C1 segment of cervical spinal cord (tissue), 14 donors: ENCODE measurements at places on chromosomes 5 and 9.

DNA sequence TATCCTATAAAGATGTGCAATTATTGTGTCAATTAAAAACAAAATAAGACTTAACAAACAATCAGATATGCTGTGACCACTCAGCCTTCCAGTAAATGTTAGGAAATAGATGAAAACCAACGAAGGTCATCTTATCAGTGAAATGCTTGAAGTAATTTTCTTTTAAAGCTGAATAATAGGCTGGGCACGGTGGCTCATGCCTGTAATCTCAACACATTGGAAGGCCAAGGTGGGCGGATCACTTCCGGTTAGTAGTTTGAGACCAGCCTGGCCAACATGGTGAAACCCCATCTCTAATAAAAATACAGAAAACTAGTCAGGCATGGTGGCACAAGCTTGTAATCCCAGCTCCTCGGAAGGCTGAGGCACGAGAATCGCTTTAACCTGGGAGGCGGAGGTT, 31.2 kb downstream of the NLN start:
- DNase-seq: no peak

DNA sequence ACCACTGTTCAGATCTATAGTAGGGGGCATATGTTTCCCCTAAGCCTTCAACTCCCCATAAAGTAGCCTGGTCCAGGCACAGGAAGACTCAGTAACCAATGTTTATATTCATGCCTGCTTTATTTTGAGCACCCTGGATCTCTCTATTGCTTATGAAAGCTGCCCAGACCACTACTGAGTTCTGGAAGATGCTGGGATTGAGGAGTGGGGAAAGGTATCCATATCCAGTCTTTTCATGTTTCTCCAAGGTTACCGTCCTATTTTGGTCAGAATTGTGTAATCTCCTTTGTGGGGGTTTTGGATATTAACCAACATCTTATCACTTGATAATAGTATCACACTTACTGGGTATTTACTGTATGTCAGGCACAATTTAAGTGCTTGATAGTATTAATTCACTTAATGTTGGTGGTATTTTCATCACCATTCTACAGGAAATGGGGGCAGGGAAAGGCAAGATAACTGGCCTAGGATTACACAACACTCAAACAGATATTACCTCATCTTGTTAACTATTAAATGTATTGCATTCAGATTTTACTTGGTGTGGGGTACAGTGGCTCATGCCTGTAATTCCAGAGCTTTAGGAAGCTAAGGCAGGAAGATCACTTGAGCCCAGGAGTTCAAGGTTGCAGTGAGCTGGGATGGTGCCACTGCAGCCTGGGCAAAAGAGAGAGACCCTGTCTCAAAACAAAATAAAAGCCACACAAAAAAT, 36.3 kb downstream of the RUSC2 start:
- DNase-seq: no peak

DNA sequence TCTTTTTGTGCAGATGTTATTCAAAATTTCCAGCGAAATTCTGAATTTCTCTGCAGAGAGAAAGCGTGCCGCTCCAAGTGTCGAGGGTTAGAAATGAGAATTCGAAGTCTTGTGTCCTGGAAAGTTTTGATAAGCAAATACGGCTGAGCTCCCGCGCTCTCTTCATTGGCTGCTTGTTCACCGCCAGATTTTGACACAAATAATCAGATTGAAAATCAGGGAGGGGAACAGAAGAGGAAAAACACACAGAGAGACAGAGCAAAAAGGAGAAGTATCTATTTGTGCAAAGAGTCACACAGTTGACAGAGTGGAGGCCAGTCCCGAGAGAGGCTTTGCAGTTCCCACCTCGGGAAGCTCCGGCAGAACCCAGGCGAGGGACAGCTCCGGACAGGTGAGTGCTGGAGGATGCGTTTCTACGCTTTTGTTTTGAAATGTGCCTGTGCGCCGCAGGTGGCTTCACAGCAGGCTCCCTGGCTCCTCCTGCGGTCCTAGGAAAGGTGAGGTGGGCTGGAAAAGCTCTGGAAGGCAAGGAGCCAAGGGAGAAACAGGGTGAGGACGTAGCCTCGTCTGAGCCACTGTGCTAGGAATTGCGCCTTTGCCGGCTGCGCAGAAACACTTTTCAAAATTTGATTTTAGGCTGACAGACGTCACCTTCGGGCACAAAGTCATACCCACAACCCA, at the start of gene GFI1B:
TSS of gene GFI1B (plus strand) at position 244 of the 681 bp plus-strand sequence. CDS start 7,985 bp downstream, outside the sequence.
- no peak for DNase-seq

- DNase-seq: no peak
Observed at GRCh38 chr9:88697764-88698432, 162.9 kb downstream of the NXNL2 start.
